ENCODE measurements at places on chromosomes 12 and 14.

GRCh38 chr12:52440821-52441319 lies 6.7 kb upstream of the KRT75 start:
- DNase-seq: no peak

- DNase-seq: no peak
Observed at GRCh38 chr14:105087308-105087962, 22.2 kb upstream of the GPR132 start.

- no peak for DNase-seq
Observed at GRCh38 chr14:90024910-90025309, 36.9 kb upstream of the KCNK13 start.

- no peak for DNase-seq
Observed at GRCh38 chr12:122854554-122854953, 19.3 kb downstream of the HIP1R start.

GRCh38 chr12:14858513-14858912 lies 15.2 kb upstream of the ART4 start:
- no peak for DNase-seq

- DNase-seq: no peak
Observed at GRCh38 chr14:50013198-50013918, 103.0 kb downstream of the VCPKMT start.

DNA sequence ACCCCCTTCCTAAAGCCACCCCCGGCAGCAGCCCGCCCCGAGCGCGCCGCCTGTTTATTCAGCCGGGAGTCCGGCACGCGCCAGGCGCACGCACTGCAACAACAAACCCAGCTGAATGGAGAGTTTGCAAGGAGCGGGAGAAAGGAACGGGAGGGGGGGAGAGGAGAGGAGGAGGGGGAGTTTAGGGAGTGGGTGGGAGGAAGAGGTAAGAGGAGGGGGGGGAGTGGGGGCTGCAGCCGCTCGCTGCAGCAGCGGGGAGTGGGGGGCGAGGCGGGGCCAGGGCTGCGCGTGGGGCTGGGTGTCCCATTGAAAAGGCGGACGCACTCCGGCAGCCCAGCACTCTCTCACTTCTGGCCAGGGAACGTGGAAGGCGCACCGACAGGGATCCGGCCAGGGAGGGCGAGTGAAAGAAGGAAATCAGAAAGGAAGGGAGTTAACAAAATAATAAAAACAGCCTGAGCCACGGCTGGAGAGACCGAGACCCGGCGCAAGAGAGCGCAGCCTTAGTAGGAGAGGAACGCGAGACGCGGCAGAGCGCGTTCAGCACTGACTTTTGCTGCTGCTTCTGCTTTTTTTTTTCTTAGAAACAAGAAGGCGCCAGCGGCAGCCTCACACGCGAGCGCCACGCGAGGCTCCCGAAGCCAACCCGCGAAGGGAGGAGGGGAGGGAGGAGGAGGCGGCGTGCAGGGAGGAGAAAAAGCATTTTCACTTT lies at the start of gene ASCL1:
Gene ASCL1, plus strand, starts transcription at position 336 of the 712 bp plus-strand sequence. CDS start 571 bp downstream, outside the sequence.
- peak; percentile 94 for DNase-seq

DNA sequence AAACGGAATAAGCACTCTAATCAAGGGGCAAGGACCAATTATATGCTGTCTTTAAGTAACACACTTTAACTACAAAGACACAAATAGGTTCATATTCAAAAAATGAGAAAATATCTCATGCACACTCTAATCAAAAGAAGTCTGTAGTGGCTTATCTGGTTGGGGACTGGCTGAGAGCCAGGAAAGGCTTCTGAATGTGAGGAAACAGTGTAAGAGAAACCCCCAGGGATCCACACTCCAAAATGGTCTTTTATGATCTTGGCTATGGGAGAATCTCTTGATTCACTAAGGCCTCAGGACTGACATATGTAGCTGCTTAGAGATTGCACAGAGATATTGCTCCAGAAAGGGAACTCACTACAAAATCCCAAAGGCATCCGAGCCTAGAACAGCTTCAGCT lies 10.3 kb downstream of the CTSG start:
- no peak for DNase-seq
